ENCODE measurements at places on chromosomes 13 and 19.
A peak's percentile ranks its signal among the peaks of the same experiment; 100 is the strongest.

GRCh38 chr13:39900106-39900750 is 244.8 kb downstream of the COG6 start:
- DNase-seq = no peak

DNA sequence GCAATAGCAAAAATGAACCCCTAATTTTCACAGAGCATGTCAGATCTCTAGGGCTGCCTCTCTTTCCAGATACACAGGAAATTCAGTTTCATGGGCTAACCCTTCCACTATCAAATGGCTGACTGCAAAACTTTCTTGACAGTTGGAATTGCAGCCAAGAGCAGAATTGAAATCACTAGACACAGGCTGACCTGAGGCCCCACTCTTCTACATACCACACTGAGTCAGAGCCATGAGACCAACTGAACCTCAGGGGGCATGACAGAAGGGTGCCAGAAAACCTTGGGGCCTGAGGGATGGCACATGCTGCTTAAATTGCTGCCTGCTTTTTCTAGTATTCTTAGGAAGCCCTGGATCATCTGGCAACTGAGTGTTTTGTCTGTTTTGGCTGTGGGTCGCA is 1.7 kb upstream of the DLEU7 start:
- DNase-seq = no peak

GRCh38 chr19:9040131-9040530 is 29.9 kb upstream of the MUC16 start:
- DNase-seq = no peak

DNA sequence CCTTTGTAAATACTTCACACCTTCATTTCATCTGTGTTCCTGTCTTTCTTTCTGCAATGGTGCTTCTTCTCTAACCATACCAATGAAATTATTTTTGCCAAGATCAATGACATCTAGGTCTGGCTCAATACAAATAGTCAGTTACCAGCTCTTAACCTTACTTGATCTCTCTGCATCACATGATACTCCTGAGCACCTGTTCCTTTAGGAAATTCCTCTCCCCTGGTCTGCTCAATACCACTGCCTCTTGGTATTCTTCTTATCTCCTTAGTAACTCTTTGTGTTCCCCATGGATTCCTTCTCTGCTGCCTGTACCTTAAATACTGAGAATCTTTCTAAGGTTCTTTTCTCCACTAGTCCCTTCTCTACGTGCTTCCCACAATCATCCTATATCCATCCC is 25.9 kb downstream of the SOHLH2 start:
- DNase-seq = no peak

DNA sequence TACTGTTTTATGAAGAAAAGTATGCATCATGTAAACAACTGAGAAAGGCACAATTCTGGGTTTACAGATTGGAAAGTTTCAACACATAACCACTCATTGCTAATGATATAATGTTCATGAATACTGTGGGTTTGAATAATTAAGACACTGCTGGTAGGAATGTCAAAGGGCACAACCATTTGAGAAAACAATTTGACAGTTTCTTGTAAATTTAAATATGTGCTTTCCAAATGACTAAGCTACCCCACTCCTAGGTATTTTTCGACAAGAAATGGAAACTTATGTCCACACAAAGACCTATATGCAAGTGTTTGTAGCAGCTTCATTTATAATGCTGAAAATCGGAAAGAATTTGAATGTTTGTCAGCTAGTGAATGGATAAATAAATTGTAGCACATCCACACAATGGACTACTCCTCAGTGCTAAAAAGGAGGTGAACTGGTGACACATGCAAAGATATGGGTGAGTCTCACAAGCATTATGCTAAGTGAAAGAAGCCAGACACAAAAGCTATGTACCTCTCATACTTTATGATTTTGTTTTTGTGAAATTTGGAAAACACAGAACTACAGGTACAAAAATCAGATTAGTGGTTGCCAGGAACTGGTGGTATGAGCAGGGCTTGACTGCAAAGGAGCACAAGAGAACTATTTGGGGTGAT is 44.8 kb upstream of the FLT1 start:
- no peak for DNase-seq

GRCh38 chr13:43307921-43308433 is 284.6 kb downstream of the DNAJC15 start:
- no peak for DNase-seq

GRCh38 chr19:58557221-58558065 is 968 bp downstream of the UBE2M start:
- peak; percentile 73 for DNase-seq

DNA sequence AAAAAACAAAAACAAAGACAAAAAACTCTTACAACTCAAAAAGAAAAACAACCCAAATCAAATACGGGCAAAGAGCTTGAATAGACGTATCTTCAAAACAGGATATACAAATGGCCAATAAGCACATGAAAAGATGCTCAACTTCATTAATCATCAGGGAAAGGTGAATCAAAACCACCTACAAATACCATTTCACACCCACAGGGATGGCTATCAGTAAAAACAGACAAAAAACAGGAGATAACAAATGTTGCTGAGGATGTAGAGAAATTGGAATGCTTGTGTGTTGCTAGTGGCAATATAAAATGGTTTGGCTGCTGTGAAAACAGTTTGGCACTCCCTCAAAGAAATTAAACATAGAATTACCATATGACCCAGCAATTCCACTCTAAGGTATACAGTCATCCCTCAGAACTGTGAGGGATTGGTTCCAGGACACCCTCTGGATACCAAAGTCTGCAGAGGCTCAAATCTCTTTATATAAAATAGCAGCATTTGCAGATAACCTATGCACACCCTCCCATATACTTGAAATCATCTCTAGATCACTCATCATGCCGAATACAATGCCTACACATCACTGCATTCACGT is 29.7 kb downstream of the MLLT1 start:
- DNase-seq = no peak

GRCh38 chr13:25678398-25678797 is 306.6 kb downstream of the ATP8A2 start:
- no peak for DNase-seq

DNA sequence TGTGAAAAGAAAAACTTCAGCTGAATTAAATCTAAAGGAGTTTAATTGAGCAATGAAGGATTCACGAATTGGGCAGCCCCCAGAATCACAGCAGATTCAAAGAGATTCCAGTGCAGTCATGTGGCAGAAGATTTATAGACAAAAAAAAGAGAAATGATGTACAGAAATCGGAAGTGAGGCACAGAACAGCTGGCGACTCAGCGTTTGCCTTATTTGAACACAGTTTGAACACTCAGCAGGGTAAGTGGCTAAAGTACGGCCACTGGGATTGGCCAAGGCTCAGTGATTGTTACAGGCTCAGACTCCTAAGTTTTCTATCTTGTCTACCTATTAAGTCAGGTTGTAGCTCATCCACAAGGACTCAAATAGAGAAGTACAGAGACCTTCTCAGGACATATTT is 11.6 kb upstream of the CFAP97D2 start:
- no peak for DNase-seq

- DNase-seq = no peak
Measured at GRCh38 chr19:43820098-43820883, 6.8 kb upstream of the ZNF283 start.

DNA sequence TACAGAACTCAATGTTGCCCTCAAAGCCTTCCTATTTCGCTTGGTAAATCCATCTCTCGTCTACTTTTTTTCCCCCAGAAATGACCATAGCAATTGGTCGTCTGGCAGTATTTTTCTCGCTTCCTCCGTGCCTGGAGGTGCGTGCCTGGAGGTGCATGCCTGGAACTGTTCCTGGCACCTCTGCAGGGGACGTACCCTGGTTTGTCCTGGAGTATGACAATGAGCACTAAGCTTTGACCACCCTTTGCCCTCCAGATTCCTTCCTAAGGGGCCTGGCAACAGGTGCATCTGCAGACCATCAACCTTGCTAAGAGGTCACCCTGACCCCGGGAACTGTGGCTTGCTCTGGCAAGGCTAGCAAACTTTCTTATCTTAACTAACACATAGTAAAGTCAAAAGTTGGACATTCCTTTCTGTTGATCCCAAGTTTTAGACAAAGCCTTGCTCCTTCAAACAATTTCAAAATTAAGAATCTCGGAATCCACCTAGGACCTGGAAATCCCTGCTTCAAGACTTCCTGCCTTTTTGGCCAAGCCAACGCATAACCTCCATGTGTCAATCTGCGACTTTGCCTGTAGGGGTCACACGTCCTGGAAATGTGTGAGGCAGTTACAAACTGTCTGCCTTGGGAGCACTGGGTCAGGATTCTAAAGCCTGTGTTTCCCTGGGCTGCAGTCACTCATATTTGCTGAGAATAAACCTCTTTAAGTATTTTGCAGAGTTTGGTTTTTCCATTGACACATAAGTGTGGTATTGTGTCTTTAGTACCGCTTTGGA is 28.8 kb upstream of the TUBGCP3 start:
- DNase-seq = no peak

GRCh38 chr13:71621174-71622124 is 245.6 kb downstream of the DACH1 start:
- DNase-seq = no peak

GRCh38 chr13:99985886-99986527 is 4.4 kb downstream of the ZIC2 start:
- no peak for DNase-seq

GRCh38 chr13:75724752-75725517 is 88.8 kb downstream of the LMO7 start:
- no peak for DNase-seq

GRCh38 chr19:29386970-29387369 is 138.8 kb upstream of the VSTM2B start:
- DNase-seq = no peak

DNA sequence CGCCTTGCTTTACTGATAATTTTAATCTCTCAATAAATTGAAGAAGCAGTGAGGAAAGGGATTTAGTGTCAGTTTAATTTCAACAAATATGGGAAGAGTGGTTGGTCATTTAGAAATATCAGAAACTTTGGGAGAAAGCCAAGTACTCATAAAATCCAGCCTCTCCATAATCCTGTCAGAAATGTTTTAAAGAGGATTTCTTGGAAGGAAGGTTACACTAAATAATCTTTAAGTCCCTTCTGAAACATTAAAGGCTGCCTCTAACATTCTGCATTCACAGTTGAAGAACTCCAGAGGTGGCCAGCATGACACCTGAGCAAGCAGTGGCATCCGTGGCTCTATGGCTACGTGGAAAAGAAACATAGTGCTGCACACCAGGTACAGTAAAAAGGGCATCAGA is 378.5 kb downstream of the ENOX1 start:
- no peak for DNase-seq

DNA sequence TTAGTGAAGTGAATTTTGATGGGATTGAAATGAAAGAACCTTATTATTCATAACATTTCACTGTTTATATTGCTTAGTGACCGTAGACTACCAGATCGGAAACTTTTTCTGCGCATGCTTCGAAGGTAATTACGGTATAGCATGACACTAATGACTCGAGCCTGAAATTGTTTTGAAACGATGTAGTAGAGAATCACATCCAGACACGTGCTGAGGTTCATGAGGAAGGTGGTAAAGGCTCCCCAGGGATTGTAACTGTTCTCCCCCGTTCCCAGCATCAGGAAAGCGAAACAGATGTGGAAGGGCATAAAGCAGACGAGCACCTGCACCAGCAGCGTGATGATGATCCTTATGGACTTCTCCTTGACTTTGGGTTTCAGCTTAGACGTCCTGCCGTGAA is 3.3 kb downstream of the GPR18 start:
- no peak for DNase-seq

- no peak for DNase-seq
Measured at GRCh38 chr13:40984668-40985366, 34.3 kb downstream of the ELF1 start.

DNA sequence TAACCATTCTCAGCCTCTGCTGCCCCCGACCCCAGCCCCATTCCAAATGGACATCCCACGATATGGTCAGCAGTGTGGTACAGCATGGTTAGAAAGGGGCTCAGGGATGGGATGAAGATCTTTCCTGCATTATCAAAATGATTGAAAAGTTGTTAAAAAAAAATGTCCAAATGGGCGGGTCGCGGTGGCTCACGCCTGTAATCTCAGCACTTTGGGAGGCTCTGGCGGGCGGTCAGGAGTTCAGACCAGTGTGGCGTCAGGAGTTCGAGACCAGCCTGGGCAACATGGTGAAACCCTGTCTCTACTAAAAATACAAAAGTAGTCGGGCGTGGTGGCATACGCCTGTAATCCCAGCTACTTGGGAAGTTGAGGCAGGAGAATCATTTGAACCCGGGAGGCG is 54.3 kb upstream of the ZNF254 start:
- peak; percentile 58 for DNase-seq

DNA sequence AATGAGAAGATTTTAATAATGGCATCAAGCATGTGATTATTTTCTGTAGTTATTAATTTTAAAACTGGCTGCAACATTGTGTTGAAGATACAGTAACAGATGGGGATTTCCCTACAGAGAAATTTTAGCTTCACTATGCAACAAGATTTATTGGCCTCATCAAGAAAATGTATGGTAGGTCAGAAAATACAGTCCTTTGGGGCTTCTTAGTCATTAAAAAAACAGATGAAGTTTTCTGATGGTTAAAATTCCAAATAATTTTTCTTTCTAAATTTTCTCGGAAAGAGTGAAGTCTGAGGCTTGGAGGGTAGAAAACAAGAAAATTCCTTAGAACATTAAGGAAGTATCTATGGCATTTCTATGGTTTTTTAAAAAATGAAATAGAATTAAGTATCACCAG is 1790.8 kb upstream of the PCDH20 start:
- no peak for DNase-seq

GRCh38 chr13:30172593-30173302 is 134.6 kb downstream of the KATNAL1 start:
- no peak for DNase-seq

DNA sequence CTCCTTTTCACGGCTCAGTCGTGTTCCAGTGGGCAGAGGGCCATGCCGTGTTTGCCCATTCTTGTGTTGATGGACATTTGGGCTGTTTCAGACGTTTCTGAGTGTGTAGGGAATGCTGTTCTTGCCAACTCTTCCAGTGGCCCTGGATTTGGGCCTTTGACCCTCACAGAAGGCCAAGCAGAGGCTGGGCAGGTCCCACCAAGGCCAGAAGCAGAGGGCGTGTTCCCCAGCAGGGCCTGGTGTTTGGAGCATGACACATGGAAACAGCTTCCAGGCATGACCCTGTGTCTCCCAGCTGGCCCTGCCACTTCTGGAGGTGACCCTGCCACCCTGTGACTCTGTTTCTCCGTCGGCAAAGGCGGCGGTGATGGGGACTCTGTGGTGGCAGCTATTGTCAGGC is 35.9 kb downstream of the EFNA2 start:
- no peak for DNase-seq

GRCh38 chr19:51125421-51126075 is 842 bp downstream of the SIGLEC9 start:
- no peak for DNase-seq

GRCh38 chr13:102033386-102033785 is 368.5 kb downstream of the FGF14 start:
- no peak for DNase-seq

GRCh38 chr19:55549500-55550320 is 4.4 kb upstream of the SBK3 start:
- no peak for DNase-seq

- no peak for DNase-seq
Measured at GRCh38 chr13:109959903-109960302, 173.5 kb upstream of the IRS2 start.
